ENCODE measurements at places on chromosomes 4 and X. TPM values are rescaled to one million over a fixed set of nuclear protein-coding genes. Genes with fewer than 3 reads are reported as not detected.

PLAC8 gene
- 16.6 TPM for total RNA-seq

- DNase-seq, result no peak
- no peak overlapping the region for H3K27ac ChIP-seq
- no peaks in the 10 kb centered on the region for H3K27me3 ChIP-seq
- no peaks in the 10 kb centered on the region for H3K36me3 ChIP-seq
Observed at GRCh38 chrX:40722930-40723329, 12.4 kb downstream of the MED14 start.

- no peaks in the 10 kb centered on the region for H3K36me3 ChIP-seq
- no peak overlapping the region for H3K4me3 ChIP-seq
- H3K4me1 ChIP-seq, result no peaks in the 10 kb centered on the region
- H3K27ac ChIP-seq, result no peak overlapping the region
Observed at GRCh38 chr4:89284828-89285227, 22.8 kb downstream of the GPRIN3 start.

TRAPPC11 gene
- total RNA-seq, result 29.0 TPM

- H3K4me1 ChIP-seq, result no peaks in the 10 kb centered on the region
- no peaks in the 10 kb centered on the region for H3K27me3 ChIP-seq
- no peak overlapping the region for H3K4me3 ChIP-seq
- H3K27ac ChIP-seq, result no peak overlapping the region
- no peak for DNase-seq
- H3K36me3 ChIP-seq, result no peaks in the 10 kb centered on the region
Observed at GRCh38 chr4:26985873-26986272, 125.2 kb downstream of the STIM2 start.

All from hepatocyte (in vitro differentiated cells).